ENCODE measurements at places on chromosomes 2 and 18.

DNA sequence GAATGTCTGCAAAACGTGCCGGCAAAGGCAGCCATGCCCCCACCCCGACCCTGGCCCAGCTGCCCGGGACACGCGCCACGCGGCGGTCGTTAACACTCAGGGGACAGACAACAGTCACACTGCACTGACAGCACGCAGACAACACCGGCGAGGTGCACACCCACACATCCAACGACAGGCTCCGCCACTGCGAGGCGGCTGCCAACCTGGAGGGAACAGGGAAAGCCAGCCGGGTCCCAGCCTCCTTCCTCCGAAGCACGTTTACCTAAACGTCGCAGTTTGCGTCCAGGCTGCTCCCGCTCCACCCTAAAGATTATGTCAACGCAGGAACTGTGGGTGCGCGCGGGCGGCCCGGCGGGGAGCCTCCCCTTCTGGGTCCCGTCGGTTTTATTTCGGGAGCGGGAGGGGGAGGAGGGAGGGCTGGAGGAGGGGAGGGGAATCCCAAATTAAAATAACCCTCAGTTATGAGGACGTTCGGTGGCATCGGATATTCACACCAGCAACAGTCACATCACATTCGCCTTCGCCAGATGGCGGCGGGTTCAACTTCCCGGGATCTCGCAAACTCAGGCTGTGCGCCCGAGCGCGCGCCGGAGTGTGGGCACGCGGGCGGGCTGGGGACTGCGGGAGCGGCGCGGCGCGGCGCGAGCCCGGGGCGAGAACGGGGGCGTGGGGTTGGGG is 644 bp downstream of the PTGR3 start:
- DNase-seq, result no peak

GRCh38 chr2:58769111-58769863 is 528.2 kb upstream of the FANCL start:
- DNase-seq, result no peak

- DNase-seq, result no peak
Measured at GRCh38 chr2:14126846-14127245, 505.7 kb upstream of the LRATD1 start.

GRCh38 chr2:241986836-241987641 is 117.5 kb downstream of the RTP5 start:
- no peak for DNase-seq

DNA sequence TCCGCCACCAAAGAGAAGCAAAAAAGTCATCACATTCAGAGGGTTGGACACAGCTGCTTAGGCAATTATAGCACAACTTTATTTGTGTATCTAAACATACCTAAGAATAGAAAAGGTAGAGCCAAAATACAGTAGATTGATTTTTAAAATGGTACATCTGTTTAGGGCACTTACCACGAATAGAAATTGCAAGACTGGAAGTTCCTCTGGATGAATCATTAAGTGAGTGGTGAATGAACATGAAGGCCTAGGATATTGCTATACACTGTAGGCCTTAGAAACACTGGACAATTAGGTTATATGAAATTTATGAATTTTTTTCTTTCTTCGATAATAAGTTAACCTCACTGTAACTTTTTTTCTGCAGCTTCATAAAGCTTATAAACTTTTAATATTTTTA is 687.0 kb downstream of the BCL11A start:
- DNase-seq, result no peak

- DNase-seq, result no peak
Measured at GRCh38 chr2:155546721-155547555, 785.6 kb downstream of the NR4A2 start.

- no peak for DNase-seq
Measured at GRCh38 chr2:10054424-10054823, 11.1 kb downstream of the KLF11 start.

DNA sequence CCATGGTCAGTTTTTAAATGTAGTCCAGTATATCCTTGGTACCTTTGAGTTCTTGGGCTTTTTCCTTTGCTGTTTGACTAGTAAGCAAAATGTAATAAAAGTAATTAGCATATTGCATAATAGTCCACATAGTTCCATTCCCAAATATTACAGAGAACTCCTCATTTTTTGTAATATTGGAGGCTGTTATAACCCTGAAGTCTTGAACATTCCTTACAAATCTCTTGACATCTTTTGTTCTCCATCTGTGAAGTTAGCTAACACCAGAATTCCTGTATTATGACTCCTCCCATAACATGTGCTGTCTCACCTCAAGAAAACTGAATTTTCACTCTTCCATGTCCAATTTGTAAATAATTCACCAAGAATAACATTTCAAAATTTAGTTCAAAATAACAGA is 17.1 kb downstream of the CREB1 start:
- DNase-seq, result no peak
